Adrenal gland (tissue), 19 donors: ENCODE measurements at places on chromosomes 11 and 22.

- DNase-seq = no peak
These were observed 340.0 kb downstream of the SHANK2 start for GRCh38 chr11:70912226-70912840.

DNA sequence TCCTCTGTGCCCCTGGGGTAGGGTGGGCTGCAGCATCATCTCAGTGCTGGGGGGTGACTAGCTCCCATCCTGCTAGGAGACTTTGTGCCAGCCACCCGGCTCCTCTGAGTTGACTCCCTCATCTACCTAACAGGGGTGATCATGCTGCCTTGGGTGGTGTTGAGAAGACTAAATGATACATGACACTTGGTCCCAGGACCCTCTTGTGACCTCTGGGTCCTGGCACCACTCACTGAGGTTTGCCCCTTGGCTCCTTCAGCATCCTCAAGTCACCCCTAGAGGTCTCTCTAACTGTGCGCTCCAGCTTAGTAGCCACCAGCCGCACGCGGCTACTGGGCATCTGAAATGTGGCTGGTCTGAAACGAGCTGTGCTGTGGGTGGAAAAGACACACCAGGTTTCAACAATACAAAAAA, 72.1 kb downstream of the LRRC32 start:
- peak; percentile 62 for DNase-seq

DNA sequence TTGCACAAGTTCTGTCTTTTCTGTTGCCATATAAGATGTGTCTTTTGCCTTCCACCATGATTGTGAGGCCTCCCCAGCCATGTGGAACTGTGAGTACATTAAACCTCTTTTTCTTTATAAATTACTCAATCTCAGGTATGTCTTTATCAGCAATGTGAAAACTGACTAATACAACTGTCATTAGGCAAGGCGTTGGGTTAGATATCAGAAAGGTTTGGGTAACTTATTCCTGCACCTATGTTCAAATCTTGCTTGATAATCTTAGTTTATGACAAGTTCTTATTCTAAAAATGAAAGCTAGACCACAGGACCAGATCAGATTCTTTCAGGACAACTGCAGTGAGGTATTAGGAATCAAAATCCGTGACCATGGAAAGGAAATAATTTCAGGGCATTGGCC, 160.6 kb upstream of the BDNF start:
- no peak for DNase-seq

DNA sequence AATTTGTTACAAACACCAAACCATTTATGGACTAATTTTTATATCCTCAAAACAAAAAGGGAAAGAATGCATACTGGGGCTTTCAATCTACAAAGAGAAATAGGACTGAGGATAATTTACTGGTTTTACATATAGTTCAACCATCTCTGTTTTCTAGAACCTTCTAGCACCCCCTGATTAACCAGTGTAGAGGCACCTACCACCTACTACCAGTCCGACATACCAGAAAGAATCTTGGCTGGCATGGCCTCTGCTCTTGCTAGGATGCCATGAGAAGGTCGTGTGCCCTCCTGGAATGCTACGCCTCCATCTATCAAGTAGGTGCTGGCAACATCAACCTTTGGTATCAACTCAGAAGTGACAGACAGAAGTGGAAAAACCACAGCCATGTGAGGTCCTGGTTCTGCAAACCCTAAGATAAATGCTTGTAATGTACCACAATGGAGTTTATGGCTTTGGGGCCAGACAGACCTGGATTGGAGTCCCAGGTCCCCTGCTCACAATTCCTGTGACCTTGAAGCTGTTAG, 28.2 kb downstream of the MYH9 start:
- no peak for DNase-seq

- DNase-seq = no peak
These were observed 181.1 kb downstream of the CTTN start for GRCh38 chr11:70579316-70579955.

GRCh38 chr22:48417225-48418070, 1410.2 kb downstream of the BRD1 start:
- DNase-seq = no peak

GRCh38 chr11:125572916-125573315, 3.6 kb downstream of the EI24 start:
- DNase-seq = no peak

DNA sequence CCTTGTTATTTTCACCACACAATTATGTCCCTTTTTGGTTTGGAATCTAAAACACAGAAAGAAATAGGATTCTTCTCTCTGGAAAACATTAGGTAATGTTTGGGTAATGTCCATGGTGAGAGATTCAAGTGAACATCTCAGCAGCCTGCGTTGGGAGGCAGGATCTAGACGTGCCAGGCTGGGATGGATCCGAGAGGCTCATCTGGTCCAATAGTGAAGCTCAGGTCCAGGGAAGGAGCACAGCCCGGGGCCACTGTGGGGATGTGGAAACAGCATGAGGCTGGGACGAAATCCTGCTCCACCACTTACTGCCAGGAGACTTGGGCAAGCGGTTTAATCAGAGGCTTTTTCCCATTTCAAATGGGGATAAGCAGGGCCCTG, 109.9 kb downstream of the CSNK2A3 start:
- DNase-seq = no peak

DNA sequence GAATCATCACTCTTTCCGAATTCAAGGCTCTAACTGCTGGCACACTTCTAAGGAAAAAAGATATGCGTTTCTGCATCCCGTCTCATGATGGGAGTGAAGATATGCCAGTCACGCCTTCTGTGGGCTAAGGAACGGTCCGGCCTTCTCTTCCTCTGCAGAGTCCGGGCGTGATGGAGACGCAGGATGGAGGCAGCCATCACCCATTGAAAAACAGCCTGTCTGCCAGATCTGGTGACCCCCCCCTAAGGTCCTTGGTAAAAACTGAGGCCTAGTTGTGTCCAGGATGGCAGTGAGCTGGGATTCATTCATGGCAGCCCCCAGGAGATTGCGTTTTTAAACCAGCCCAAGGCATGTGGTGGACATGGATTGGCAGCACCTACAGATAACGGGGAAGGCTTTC, 6.9 kb upstream of the EFCAB6 start:
- no peak for DNase-seq

DNA sequence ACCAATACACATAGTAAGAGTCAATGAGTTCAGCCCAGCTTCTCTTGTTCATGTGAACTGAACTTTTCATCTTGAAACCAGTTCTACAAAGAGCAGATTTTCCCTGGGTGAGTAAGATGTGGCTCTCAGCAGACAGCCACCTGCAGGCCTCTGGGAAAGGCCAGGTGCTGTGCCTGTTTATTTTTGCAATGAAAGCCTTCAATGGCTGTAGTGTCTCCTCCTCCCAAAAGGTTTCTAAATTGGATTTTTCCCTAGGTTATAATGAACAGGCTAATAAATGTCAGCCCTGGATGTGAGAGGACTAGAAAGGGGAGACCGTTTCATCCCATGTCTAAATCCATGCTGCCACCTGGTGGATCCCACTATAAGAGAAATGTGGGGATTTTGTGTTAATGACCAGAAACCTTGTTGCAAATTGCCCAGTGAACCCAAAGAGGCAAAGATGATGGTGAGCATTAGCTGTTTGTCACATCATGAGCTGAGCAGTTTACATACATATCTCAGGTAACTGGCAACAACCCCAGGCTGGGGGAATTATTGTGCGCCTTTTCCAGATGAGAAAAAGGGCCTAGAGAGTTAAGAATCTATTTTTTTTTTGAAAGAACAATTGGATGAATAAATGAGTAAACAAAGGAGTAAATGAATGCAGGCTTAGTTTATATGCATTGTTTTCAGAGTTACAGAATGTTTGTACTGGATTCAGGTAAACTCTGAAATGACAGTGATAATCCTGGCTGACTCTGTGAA, 12.7 kb downstream of the C11orf91 start:
- DNase-seq = peak; percentile 62

DNA sequence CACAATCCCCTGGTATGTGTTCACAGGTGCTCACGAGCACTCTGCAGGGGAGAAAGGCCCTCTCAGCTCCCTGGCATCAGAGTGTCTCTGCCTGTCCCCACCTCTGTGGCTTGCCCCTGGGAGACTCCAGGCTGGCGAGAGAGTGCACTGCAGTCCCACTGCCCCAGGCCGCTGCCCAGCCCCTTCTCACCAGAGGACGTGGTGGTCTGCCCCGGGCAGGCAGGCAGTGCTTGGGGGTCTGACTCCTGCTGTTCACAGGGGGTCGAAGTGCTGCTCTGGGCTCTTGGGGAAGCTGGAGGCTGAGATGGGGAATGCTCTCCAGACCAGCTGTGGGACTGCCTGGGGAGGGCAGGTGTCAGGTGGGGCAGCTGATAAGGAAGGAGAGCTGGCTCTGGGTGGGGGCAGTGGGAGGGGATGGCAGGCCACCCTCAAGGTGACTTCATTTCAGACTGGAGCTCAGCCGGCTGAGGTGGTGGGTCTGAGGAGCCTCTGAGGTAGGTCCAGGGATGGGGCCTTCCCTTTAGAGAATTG, 151.0 kb upstream of the B3GAT1 start:
- no peak for DNase-seq

- DNase-seq = peak; percentile 45
These were observed 3.0 kb downstream of the RHOG start for GRCh38 chr11:3837793-3838192.

- DNase-seq = no peak
These were observed 203.5 kb upstream of the E2F8 start for GRCh38 chr11:19444231-19444630.
